Cerebellar nuclear complex (tissue), 1 donor: ENCODE measurements at places on chromosomes 1 and 21.

DNA sequence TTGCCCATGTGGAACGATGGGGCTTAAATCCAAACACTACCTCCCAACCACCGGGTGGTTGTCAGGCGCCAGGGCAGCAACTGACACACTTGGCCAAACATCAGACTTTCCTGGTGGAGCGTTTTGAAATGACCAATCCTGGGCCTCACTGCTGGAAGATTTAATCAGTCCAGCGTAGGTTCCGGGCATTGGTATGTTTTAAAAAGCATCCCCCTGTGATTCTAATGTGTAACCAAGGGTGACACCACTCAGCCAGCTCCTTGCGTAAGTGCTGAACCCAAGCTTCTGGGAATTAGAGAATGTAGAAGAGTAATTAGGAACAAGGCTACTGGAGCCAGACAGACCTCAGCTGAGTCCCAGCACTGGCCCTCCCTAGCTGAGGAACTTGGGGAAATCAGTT, 44.8 kb upstream of the KAZN start:
- DNase-seq = no peak

GRCh38 chr1:101182627-101183387, 54.0 kb upstream of the S1PR1 start:
- DNase-seq = no peak

DNA sequence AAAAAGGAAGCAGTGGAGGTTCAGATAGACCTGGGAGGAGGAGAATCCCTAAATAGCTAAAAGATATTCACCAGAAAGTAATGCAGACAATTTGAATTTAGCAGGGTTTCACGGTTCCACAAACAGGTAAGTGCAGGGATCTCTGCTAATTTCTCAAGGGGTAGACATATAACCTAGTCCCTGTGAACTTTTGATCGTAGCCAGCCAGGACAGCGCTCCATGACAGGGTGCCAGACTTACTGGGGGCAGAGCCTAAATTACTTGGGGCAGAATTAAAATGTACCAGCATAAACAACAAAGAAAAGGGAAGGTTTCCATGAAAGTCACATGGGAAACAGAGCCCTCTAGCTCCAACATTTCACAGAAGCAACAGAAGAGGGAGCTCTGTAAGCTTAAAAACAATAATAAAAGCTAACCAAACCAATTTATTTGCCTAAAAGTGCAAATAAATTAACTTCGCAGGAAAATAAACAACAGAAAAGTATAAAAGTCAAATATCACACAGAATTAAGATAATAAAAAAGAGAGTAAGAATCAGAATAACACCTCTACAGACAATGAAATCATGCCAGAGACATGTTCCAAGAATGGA, 198.3 kb downstream of the DUSP10 start:
- DNase-seq = no peak

DNA sequence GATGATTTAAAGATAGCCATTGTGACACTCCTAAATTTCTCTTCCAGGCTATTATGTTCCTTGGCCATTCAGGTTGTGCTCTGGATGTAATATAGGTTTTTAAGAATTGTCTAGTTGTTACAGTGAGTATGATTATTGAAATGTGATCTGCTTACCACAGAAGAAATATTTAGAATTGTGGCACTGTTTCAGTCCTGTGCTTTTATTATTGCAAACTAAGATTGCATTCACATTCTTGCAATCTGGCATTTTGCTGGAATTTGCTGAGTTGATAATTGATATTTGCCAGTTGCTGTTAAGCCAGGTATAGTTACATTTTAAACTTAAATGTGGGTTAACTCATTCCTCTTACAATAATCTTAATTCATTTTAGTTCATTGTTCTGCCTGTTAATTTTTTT, 22.3 kb downstream of the EXO1 start:
- DNase-seq = no peak

DNA sequence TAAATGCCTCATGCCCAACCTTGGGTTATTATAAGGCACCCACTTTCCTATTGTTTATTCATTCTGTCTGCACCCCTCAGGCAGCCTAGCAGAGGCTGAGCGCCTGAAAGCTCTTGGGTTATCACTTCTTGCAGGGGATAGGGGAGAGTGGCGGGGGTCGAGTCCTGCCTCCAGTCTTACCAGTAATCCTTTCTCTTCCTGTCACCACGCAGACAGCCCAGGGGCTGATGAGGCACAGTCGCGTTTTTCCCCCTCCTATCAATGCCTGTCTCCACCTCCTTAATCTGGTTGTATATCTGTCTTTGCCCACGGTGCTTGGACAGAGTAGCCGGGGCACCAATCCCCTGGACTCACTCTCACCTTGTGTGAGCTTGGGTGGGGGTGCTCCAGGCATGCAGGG, 733.1 kb downstream of the MATN1 start:
- DNase-seq = no peak

- DNase-seq = no peak
These were observed 8.9 kb downstream of the CAPZA1 start for GRCh38 chr1:112628516-112628915.

GRCh38 chr1:86515597-86515996, 31.3 kb upstream of the CLCA4 start:
- DNase-seq = no peak

- no peak for DNase-seq
These were observed 116.2 kb downstream of the CENPF start for GRCh38 chr1:214719207-214719606.

DNA sequence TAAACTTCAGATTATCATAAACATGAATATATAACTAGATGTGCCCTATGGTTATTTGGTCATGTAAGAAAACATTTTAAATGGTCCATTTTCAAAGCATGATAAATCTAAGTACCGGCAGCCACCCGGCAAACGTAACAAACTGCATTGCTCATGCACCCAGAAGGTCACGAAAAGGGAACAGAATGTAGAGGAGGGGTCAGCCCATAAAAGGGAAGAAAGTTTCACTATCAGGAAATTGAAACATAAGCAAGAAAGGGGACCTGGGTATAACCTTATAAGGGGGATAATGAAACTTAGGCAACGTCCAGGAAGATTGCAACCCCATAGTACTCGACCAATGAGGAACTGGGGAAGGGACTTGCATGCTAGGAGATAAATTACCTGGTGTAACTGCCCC, 421.2 kb upstream of the ZRANB2 start:
- no peak for DNase-seq

DNA sequence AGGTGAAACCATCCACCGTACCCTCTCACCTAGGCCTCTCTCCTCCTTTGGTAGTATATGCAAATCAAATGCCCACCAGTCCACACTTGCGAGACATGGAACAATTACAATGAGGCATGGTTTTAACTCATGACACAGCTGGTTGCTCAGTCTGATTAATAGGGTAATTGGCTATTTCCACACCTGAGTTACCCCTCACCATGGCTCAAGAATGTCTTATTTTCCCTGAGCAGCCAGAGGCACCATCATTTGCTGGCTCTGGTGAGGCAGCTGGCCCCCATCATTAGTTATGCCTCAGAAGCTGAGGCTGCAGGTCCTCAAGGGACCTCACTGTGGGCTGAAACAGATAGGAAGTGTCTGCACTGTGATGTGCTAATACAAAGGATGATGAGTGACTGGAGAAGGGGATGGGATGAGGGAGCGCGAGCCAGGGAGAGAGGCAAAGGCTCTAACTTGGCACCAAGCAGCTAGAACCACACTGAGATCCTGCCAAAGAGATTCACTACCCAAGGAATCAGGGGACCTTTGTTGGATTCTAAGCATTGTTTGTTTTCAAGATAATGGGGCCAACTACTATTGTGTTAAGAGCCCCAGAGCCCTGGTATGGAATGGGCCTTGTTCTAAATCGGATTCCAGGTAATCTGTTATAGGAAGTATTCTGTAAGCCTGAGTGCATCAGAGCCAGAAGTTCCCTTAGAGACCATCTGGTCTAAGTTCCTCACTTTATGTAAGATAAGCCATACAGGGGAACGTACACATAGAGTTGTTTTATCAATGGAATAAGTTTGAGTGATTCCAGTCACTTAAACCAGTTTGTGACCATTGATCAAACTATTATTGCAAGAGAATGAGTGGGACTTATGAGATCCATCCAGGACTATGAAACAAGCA, 80.0 kb upstream of the CNTN2 start:
- no peak for DNase-seq
